CD4-positive, alpha-beta T cell treated with Interleukin-12 subunit alpha and Interleukin-12 subunit beta, for 1 hour (primary cell): ENCODE measurements at places on chromosomes 5 and 9.

DNA sequence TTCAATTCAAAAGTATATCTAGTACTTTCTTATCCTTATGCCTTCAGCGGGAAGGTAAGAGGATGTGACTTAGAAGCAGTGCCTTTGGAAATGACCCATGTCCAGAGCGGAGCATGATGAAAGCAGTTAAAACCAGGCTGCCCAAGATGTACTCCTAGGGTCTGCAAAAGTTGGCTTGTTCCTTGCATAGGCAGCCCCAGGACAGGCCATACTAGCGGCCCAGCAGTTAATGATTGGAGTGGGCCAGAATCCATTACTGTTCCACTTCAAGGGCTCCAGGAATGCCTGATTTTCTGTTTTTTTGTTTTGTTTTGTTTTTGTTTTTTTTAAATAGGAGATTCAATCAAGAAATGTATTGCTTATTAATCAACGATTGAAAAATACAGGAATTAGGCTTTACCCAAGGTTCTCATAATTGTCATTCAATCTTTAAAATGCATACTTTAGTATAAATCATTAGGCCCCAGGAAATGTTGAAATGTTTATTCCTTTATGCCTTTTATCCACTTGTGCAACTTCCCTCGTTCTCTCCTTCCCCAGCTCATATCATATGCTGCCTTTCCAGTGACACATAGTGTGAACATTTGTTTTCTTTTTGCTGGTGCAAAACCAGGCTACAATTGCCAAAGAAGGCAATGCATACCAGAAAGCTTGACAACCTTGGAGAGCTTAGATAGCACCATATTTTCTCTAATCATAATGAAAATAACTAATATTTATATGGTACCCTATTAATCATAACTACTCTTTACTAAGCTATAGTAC is 190.8 kb downstream of the ARHGEF28 start:
- DNase-seq = no peak

DNA sequence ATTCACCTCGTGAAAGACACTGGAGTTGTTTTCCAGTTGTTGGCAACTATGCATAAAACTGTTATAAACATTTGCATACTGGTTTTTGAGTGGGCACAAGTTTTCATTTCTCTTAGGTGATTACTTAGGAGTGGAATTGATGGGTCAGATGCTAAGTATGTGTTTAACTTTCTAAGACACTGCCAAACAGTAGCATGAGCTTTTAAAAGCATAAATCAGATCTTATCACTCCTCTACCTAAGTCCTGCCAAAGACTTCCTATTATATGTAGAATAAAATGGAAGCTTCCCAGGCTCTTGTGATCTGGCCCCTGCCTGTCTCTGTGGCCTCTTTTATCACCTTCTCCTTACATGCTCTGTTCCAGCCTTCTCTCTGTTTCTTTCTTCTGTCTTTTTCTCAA is 72.6 kb downstream of the SH3RF2 start:
- DNase-seq = no peak

DNA sequence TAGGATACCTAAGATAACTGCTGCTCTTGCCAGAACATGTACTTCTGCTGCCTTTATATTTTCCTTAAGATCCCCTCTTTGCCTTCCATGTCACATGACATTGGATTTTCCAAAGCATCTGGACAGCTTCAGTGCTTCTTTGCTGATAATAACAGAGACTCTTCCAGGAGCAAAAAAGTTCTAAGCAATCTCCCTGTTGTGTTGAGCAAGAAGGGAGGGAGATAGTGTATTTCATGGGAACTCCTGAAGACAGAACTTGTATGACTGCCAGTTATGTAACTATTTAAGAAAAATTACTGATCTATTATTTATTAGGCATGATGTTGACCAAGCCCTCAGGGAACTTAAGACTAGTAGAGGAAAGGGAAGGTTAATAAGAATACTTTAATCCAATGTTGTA is 454.7 kb downstream of the SPATA31D1 start:
- DNase-seq = no peak

DNA sequence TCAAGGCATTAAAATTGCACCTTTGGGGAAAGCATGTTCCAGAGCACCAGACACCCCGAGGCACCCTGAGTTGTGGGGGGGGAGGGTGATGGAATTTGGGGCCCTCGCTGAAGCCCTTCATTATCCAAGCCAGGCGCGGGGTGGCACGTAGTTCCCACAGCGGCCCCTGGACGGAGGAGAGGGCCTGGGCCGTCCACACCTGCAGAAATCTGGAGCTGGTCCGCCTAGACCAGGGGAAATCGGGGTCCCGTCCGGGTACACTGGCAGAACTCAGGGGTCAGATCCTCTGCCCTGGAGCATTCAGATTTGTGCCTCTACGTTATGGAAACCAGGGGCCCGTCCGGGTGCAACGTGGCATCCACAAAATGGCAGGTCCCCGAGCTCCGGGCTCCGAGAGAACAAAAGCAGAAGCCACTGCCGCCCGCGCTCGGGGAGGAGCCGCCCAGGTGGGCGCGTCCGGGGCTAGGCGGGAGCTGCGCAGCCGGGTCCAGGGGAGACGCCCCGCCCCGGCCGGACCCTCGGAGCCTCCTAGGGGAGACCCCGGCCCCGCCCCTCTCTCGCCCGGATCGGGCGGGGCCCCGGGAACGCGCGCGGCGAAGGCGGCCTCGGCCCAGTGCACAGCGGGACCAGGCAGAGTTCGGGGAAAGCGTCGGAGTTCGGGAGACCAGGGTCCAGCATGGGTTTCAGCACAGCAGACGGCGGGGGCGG is at the start of gene PLEKHG4B:
Gene PLEKHG4B, plus strand, starts transcription at position 613 of the 708 bp plus-strand sequence. Its CDS starts 64 bp downstream, at position 677.
- no peak for DNase-seq

- DNase-seq = no peak
Observed at GRCh38 chr5:39906146-39906545, 481.4 kb upstream of the DAB2 start.

DNA sequence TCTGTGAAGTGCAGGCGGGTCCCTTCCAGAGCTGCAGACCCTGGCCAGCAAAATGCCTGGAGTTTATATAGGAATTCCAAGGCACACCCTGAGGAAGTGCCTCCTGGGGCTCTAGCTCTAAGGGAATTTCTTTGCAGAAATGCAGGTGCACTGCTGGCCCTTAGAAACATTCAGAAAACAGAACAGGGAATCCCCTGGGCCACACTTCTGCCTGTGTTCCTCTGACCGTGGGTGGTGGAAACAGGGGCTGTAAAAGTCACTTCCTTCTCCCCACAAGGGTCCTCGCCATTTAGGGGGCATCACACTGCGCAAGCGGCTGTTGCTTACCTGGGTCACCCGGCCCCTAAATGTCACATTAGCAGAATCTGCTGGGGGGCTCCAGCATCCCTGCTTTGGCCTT is 140.8 kb upstream of the TBC1D2 start:
- no peak for DNase-seq

- no peak for DNase-seq
Observed at GRCh38 chr9:14349447-14350348, 35.8 kb upstream of the NFIB start.
